ENCODE measurements at places on chromosomes 3 and 15. TPM values are rescaled to one million over a fixed set of nuclear protein-coding genes. Genes with fewer than 3 reads are reported as not detected.

The SLC28A2 gene
- total RNA-seq: not detected

The NKIRAS1 gene
- 16.7 TPM for total RNA-seq

The HYAL1 gene
- 1.2 TPM for total RNA-seq

The NAALADL2 gene
- total RNA-seq: 15.9 TPM

The CHSY1 gene
- total RNA-seq: 71.4 TPM

The TIGIT gene
- total RNA-seq: 0.13 TPM

Data from aortic smooth muscle cell (primary cell).